ENCODE measurements at places on chromosomes 7 and 10.

DNA sequence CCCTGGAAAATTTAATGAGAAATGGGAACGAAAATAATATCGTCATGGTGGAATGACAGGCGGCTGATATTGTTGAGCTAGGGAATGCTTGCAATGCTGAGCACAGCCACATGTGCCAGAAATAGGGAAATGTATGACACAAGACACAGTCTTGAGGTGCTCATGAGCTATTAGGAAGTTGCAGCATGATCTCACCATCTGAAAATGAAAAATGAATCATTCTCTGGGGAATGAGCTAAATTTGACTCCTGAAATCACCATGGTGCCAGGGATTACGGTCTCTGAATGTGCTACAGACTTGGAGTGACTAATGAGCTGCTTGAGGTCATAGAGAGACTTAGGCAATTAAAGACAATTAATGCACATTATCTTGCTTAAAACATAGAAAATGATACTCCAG is 845.0 kb downstream of the CNTNAP2 start:
- no peak for DNase-seq

- DNase-seq: no peak
Observed at GRCh38 chr10:116134322-116134721, 138.7 kb downstream of the GFRA1 start.

- no peak for DNase-seq
Observed at GRCh38 chr7:91876391-91877133, 3.9 kb downstream of the MTERF1 start.

- no peak for DNase-seq
Observed at GRCh38 chr10:124827474-124827873, 25.9 kb downstream of the ABRAXAS2 start.

DNA sequence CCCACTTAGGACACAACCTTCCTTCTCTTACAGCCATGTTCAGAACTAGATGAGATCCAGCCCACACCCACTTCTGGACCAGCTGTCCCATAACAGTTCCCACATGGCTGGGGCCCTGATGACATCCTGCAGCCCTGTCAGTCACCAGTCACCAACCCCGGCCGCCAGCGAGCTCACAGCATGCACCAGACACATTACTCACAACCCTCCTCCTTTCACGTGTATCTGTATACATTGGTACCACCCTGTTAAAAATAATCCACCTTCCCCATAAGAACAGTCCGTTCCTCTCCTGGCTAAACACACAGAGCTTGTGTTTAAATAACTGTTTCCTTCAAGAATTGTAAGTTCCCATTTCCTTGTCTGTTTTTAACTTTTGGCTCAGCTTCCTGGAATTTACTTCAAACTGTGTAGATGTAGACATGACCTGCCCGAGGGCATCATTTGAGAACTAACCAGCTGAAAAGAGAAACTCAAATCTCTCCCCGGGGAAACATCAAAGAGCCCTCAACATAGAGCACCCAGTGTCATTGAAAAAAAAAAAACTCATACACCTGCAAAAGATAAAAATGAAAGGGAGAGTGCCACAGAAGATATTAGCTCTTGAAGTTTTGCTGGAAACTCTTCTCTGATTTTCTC is 26.0 kb upstream of the PRLHR start:
- no peak for DNase-seq

- no peak for DNase-seq
Observed at GRCh38 chr7:155745737-155746136, 66.5 kb downstream of the SHH start.

- DNase-seq: no peak
Observed at GRCh38 chr10:105274556-105275070, 633.5 kb downstream of the SORCS3 start.

DNA sequence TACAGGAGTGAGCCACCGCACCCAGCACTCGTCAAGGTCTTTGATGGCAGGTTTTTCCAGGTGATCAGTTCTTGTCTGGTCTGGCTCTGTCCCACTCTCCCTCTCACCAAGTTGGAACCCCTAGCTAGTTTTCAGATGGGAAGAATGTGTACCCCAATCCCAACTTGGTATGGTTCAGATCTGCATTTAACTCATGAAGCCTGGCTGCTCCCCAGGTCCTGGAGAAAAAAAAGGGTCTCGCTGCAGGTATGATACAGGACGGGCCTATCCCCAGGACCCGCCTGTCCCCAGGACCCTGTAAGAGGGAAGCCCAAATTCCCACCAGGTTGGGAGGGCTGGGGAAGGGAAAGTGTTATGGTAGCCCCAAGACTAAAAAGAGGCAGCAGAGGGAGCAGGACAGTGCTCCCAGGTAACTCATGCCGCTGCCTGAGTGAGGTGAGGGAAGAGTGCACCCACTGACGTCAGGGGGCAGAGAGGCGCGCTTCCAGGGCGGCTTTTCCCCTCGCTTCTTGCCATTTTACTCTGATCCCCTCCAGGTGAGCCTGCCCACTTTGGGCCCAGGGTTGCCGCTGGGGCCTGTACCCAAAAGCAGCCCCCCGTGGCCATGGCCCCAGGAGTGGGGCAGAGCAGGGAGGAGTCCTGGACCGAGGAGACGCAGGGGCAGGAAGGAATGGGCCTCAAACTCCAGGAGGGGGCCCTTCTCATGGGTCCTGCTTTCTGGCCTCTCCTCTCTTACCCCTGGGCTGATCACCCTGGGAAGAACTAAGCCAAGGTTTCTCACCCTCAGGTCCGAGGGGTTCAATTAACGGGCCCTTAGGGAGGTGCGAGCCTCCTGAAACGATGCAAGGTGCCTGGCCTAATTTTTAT is 36.4 kb upstream of the SRRM3 start:
- no peak for DNase-seq

- DNase-seq: peak; percentile 53
Observed at GRCh38 chr10:124092250-124092859, 1.0 kb downstream of the CHST15 start.

DNA sequence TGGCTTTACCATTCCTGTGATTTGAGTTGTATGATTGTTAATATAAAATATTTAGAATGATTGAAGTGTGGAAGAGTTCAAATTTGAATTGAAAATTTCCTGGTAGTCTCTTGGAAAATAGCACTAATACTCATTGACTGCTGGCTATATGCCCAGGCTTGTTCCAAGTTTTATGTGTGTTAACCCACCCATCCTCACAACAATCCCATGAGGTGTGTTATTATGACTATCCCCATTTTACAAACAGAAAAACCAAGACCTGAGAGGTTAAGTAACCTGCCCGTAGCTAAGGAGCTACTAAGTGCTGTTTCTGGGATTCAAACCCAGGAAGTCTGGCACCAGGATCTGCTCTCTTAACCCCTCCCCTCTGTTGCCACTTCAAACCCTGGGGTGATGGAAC is 213.9 kb downstream of the CREB5 start:
- DNase-seq: no peak

- DNase-seq: no peak
Observed at GRCh38 chr10:97648562-97649404, 8.3 kb downstream of the PI4K2A start.

DNA sequence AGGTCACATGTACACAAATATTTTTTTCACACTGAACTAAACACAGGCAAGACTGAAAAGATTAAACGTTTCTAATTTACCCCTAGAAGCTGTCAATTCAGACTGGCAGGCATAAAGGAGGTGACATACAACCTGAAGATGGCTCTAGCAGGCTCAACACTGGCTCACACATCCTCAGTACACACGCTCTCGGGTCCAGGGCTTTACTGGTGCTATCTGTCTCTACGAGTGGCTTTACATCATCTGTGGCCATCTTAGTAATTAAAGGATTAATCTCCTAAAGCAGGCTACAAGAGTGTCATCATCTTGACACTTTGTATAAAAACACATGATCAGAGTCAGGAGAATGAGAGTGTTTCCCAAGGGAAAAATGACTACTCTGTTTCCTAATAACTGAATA is 57.3 kb downstream of the COPG2 start:
- DNase-seq: no peak

DNA sequence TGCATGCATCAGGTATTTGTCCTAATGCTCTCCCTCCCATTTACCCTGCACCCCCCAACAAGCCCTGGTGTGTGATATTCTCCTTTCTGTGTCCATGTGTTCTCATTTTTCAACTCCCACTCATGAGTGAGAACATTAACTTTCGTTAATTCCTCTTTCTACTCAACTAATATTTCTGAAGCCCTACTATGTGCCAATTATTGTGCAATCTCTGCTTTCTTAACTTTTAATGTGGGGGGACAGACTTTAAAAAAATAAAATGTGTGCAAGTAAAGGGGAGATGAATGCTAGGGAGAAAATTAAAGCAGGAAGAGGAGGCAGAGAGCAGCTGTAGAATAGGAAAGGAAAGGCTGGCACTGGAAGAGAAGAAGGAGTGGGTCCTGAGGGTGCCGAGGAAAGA is 954.0 kb upstream of the C7orf33 start:
- DNase-seq: no peak

DNA sequence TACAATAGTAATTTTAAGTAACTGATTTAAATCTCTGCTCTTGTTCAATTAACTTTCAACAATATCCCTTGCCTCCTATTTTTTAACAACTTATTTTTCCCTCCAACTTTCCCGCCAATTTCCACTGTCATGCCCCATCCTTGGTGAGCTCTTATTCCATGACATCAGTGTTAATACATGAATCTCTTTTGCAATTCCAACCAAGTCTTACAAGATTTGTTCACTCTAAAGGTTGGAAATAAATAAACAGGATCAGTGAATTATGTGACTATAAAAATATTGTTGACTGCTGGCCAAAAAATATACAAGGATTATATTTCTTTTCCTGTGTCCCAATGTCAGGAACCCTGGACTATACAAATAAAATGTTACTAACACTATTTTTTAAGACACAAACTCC is 21.0 kb upstream of the AGMO start:
- DNase-seq: no peak

GRCh38 chr10:70558295-70558694 is 44.2 kb downstream of the PRF1 start:
- no peak for DNase-seq

DNA sequence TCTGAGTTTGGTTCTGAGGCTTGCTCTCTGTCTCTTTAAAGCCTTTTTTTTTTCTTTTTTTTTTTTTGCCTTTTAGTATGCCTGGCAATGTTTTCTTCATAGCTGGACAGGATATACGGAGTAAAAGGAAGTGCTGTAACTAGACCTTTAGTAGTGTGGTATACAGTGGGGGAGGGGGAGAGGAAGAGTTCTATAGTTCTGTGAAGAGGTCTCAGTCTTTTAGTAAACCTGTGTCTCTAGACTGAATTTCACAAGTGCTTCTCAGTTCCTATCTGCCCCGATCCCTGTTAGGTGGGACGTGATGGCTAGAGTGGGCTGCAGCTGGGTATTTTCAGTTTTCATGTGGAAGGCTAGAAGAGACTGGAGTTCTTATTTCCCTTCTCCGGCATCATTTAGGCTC is 3.1 kb upstream of the ABCC2 start:
- no peak for DNase-seq

GRCh38 chr7:73642834-73643233 is 18.5 kb upstream of the MLXIPL start:
- DNase-seq: no peak

- DNase-seq: no peak
Observed at GRCh38 chr10:62732841-62733653, 71.5 kb upstream of the ADO start.

- no peak for DNase-seq
Observed at GRCh38 chr10:123275136-123275564, 120.9 kb downstream of the BUB3 start.

DNA sequence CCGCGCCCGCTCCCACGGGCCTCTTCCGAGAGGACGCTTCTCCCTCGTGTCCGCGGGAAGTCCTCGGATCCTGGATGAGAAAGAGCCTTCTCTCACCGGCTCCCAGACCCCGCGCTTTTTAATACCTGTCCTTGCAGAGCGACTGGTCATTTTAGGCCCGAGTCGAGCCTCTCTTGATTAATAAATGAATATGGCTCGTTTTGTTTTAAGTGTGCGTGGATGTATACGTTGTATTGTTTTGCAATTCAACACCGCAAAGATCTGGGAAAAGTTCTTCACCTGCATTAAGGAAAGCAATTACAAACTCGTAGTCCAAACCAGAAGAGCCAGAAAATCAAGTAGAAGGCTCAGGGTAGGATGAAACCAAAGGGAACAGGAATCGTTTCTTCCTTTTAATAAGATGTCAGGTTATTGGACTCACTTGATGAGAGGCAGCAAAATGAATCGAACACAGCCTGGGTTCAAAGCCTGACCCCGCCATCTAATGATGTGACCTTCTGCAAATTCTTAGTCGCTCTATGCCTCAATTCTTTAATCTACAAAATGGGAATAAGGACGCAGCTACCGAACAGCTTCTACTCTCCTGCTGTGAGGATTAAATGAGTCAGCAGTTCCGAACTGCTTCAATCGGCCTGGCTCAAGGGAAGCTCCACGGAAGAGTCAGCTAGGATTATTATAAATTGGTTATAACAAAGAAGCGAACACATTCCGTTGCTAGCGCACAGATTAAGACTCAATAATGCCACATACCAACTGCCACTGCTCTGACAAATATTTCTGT is 277.8 kb upstream of the NEBL start:
- no peak for DNase-seq

GRCh38 chr10:95761939-95762492 is 6.1 kb downstream of the ENTPD1 start:
- no peak for DNase-seq

DNA sequence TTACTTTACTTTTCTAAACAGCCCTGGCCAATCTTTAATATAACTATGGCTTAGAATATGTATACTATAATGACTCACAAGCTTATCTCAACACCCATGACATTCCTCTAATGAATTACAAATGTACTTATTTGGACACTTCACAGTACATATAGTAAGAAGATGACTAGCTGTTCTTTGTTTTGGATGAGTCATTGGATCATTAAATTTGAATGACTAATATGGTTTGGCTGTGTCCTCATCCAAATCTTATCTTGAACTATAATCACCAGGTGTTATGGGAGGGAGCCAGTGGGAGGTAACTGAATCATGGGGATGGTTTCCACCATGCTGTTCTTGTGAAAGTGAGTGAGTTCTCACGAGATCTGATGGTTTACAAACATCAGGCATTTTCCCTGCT is 807.5 kb upstream of the SORCS1 start:
- no peak for DNase-seq

- no peak for DNase-seq
Observed at GRCh38 chr7:2978408-2978807, 65.3 kb downstream of the CARD11 start.

DNA sequence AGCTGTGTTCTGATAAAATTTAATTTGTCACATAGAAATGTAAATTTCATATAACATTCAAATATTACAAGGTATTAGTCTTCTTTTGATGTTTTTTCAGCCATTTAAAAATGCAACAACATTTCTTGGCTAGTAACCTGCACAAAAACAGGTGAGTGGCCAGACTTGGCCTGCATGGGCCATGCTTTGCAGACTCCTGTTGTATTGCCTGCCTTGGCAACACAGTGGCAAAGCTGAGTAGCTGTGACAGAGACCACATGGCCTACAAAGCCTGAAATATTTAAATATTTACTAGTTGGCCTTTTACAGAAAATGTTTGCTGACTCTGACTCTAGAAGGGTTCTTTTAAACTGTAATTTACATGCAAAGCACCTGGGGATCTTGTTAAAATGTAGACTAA is 13.5 kb upstream of the TBX20 start:
- DNase-seq: no peak

Measured in anterior cingulate cortex (tissue), 58 donors.